ENCODE measurements at places on chromosomes 5 and 9.

DNA sequence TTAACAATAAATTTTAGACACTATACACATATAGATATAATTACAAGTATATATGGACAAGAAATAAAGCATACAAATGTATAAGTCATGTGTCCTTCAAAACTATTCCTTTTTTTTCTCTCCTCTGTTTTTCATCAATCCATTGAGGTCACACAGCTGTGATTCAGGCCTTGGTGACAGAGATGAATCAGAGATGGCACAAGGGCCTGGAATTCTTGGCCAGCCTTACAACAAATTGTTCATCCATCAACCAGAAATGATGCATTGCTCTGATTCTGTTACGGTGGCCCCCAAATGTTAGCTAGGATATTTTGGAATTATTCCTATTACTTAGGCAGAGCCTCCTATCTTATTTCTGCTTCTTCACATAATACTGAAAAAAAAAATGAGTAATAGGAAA, 108.7 kb upstream of the MPDZ start:
- no peak for DNase-seq

- DNase-seq = no peak
These were observed 1.4 kb upstream of the NKD2 start for GRCh38 chr5:1007221-1007680.

GRCh38 chr5:73638344-73639095, 12.5 kb downstream of the ARHGEF28 start:
- no peak for DNase-seq

DNA sequence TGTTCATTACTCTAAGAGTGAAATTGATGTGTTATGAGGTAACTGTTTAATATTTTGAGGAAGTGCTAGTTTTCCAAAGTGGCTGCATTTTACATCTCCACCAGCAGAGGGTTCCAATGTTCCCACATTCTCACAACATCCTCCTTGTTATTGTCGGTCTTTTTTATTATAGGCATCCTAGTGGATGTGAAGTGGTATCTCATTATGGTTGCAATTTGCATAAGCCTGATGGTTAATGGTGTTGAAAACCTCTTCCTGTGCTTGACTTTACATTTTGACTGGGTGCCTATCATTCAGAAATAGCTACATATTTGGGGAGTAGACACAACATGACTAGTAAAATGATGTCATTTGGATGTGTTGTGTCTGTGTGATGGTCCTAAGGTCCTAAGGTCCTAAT, 143.6 kb downstream of the MRPS30 start:
- DNase-seq = no peak

GRCh38 chr9:137607141-137607857, 1.8 kb downstream of the ARRDC1 start:
- DNase-seq = no peak

- no peak for DNase-seq
These were observed 7.8 kb upstream of the MRNIP start for GRCh38 chr5:179866241-179867078.

DNA sequence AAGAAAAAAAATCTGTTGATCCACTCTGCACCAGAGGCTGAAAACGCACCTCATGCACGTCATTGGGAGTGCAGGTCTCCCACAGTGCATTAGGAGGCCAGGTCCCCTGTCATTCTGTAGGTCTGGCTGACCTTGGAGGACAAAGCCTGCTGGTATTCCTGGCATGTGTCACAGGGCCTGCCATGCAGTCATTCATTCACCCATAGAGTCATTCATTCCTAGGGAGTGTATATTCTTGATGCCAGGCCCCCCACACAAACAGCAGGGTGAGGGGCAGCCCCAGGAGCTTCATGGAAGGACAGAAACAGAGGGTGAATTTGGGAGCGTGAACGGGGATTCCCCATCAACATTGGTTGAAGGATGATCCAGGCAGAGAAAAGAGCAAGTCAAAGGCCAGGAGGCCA, 2.2 kb downstream of the GBGT1 start:
- DNase-seq = no peak

DNA sequence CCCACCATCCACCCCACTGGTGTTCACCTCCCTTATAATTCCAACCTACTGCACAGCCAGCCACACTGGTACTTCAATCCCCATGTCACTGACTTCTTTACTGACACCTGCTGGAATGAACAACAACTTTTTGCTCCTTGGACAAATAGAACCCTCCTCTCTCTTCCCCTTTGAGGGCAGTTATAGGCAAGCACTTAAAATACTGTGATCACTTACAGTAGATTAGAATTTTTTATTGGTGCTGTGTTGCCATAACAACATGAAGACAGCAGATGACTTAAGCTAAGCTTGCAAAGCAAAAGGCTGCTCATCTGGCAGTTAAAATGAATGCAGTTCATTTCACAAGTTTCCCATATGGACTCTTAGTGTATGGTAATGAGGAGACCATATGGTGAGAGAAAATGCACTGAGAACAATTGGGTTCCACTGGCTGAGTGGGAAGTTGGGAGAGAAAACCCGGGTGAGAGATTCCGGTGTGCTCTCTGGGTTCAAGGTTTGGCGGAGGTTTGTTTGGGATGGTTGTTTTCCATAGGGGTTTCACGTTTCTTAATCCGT, 374.3 kb downstream of the EBF1 start:
- DNase-seq = no peak

- DNase-seq = no peak
These were observed 568.2 kb upstream of the CDH18 start for GRCh38 chr5:20556115-20556763.

GRCh38 chr9:111937301-111937700, 40.7 kb downstream of the UGCG start:
- no peak for DNase-seq

GRCh38 chr5:94360382-94361130, 257.8 kb downstream of the KIAA0825 start:
- DNase-seq = no peak

- DNase-seq = no peak
These were observed 110.1 kb downstream of the SPOCK1 start for GRCh38 chr5:137389042-137389441.

DNA sequence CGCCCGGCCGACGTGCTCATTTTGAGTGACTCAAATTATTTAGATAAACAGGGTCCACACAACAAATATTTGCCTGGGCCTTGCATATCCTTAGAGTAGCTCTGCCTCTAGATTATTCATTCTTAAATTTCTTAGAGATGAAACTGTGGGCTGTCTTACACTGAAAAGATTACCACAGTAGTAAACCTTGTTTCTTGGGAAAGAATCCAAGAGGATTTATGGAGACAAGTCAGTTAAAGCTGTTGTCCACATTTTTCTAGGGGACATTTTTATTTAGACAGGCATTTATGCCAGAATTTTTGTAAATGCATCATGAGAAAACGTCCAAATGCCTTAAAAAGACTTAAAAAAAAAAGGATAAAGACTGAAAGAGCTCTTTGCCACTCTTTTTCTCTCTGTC, 32.6 kb upstream of the RANBP3L start:
- no peak for DNase-seq

- DNase-seq = no peak
These were observed 600 bp downstream of the ENC1 start for GRCh38 chr5:74639807-74640449.

- DNase-seq = no peak
These were observed 66.7 kb upstream of the PCA3 start for GRCh38 chr9:76697554-76697953.

GRCh38 chr5:5751498-5751897, 329.0 kb downstream of the ICE1 start:
- no peak for DNase-seq

GRCh38 chr9:136808075-136808805, 492 bp downstream of the RABL6 start:
- no peak for DNase-seq

DNA sequence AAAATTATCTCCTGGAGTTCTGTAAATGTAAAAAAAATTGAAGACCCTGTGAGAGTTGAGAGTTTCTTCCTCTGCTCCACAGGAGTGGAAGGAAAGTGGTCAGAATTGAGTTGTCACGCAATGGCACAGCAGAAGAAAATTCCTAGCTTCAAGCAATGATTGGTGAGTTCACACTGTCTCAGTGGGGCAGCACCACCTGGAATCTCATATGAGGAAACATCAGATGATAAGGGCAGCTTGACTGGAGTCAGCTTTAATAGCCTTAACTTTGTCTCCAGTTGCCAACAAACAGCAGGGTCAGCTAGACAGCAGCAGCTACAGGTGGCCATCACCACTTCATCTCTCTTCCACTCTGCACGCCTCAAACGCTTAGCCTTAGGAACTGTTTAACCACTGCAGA, 211.1 kb downstream of the EFNA5 start:
- DNase-seq = no peak

DNA sequence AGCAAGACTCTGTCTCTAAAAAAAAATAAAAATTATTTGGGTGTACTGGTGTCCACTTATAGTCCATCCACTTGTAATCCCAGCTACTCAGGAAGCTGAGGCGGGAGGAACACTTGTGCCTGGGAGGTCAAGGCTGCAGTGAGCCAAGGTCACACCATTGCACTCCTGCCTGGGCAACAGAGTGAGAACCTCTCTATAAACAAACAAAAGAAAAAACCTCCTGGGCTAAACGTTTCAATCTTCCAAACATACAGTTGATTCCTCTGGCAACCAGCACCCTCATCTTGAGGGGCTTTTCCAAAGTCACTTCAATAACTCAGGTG, 13.9 kb upstream of the CDK5RAP2 start:
- no peak for DNase-seq

DNA sequence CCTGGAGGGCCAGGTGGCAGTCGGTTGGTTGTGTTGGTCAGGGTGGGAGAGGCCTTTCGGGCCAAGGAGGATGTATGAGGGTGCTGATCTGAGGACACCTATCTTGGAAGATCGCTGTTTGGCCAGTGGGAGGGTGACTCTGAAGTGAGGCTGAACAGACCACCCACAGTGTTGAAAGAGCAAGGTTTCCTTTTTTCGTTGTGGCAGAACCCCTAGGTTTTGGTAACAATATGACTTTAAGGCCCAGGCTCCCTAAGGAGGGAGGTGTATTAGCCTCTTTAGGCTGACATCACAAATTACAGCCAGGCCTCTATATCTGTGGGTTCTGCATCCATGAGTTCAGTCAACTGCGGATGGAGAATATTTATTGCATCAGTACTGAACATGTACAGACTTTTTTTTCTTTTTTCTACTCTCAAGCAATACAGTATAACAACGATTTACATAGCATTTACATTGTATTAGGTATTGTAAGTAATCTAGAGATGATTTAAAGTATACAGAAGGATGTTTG, 86.1 kb downstream of the ARHGAP26 start:
- no peak for DNase-seq

GRCh38 chr5:40165789-40166728, 513.7 kb upstream of the PTGER4 start:
- no peak for DNase-seq

- DNase-seq = no peak
These were observed 533.3 kb downstream of the ACTL7B start for GRCh38 chr9:108322326-108323098.

GRCh38 chr5:137218896-137219295, 280.2 kb downstream of the SPOCK1 start:
- no peak for DNase-seq

- DNase-seq = no peak
These were observed 22.4 kb downstream of the GNAQ start for GRCh38 chr9:78009186-78009585.

GRCh38 chr9:72280913-72281500, 84.0 kb downstream of the ZFAND5 start:
- peak; percentile 69 for DNase-seq

GRCh38 chr9:100865648-100866047, 162.9 kb upstream of the PLPPR1 start:
- DNase-seq = no peak

DNA sequence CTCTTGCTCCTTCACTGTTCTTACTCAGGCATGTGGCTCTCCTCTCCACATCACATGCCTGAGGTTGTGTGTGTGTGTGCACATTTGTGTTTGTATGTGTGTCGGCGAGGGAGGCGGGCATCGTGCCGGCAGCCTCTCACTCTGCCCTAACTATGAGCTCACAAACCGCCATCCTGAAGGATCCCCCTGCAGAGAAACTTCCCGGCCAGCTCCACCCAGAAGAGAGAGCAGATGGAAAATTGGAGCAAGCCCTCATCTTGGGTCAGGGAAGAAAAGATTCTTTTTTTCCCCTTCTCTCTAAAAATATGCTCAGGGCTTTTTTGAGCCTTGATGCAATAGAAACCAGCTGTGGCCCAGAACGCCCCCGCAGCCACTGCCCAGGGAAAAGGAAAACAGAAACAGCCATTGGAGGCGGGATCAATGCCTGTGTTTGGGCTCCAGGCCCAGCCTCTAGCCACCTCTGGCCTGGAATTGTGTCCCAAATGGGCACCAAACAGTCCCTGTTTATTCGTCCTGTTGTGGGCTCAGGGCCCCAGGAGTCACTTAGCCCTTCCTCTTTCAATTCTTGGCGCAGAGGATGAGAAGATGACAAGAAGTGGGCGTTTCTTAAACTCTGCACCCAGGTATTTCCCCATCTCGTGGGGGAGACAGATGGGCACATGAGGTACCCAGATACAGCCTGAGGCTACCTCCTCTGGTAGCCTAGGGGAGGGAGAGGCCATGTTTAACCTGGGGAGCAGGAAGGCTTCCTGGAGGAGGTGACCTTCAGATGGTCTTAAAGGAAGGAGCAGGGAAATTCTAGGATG, 151.5 kb downstream of the RGS3 start:
- no peak for DNase-seq

DNA sequence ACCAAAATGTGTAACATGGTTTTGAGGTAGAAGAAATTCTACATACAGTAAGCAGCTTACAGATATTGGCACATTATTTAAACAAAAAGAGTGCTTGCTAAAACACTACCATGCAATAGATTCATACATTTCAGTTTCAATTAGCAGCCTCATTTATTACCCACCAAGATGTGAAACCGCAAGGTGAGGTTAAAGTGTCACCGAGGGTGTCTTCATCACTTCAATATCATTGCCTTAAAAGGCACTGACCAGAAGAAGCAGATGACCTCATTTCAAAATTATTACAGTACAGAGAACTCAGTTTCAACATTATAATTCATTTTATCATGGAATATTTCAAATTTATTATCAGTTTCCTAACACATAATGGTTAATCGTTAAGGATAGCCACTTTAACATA, 302.2 kb downstream of the ISL1 start:
- no peak for DNase-seq

GRCh38 chr5:149747833-149748366, 17.8 kb downstream of the PPARGC1B start:
- no peak for DNase-seq

DNA sequence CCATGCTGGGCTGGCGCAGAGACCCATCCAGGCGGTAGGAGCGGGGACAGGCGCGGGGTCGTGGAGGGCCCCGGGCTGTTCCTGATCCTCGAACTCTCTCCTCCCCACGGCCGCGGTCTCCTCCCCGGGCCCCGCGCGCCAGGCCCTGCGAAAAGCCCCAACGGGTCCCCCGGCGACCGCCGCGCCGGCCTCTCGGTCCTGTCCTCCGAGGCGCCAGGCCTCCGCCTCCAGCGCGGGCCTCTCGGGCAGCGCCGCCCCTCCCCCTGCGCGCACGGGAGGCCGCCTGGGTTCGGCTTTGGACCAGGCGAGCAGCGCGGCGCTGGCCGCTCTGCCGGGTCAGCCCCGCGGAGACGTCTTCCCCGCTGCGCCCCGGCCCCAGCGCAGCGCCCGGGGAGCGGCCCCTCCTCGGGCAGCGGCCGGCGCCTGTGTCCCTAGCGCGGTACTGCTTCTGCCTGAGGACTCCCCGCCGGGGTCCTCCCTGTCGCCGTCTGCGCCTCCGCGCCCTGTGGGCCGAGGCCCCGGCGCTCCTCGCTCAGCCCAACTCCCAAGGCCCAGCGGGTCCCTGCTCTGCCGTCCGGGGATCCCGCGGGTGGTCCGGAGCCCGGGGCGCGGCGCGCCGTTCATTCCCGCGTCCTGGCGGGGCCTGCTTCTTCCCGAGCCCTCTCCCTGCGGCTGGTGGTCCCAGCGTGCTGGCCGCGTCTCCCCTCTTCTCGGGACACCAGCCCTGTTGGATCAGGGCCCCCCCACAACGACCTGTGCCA, 13.4 kb downstream of the COL23A1 start:
- no peak for DNase-seq

All from hematopoietic multipotent progenitor cell treated with erythropoietin and hydrocortisone succinate and interleukin-3 and kit ligand, for 15 days (in vitro differentiated cells).